Epithelial cell of esophagus (primary cell): ENCODE measurements at places on chromosomes 11 and 22.

GRCh38 chr11:7775689-7776088 lies 21.1 kb downstream of the OR5P2 start:
- DNase-seq = peak; percentile 33

GRCh38 chr11:9565822-9566560 lies 7.5 kb upstream of the WEE1 start:
- peak; percentile 100 for DNase-seq

- peak; percentile 15 for DNase-seq
Observed at GRCh38 chr11:78684377-78684776, 109.7 kb upstream of the NARS2 start.

- DNase-seq = peak; percentile 54
Observed at GRCh38 chr11:4539603-4540219, 5.3 kb upstream of the OR52M1 start.

DNA sequence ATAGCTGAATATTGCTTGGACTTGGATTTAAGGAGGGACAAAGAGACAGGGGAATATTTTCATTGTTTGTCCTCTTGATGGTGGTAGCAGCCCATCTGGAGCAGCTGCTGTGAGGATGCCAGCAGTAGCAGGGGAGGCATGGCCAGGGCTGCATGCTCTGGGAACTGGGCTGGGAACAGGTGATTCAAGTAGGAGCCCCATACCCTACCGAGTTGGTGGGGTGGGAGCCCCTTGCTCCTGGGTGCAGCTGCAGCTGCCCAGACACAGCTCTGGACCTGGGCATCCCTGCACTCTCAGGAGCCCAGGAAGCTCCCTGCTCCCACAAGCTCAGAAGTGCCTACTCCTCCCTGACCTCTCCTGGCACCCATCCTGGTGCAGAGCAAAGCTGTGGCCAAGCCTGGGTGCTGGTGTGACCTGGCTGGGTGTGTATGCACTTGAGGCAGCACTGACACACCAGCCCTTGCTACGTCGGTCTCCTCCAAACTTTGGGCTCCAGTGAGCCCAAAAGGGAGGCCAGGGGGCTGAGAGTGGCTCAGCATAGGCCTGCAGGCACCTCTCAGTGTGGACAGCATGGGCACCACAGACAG lies 341.8 kb upstream of the CCDC179 start:
- no peak for DNase-seq

DNA sequence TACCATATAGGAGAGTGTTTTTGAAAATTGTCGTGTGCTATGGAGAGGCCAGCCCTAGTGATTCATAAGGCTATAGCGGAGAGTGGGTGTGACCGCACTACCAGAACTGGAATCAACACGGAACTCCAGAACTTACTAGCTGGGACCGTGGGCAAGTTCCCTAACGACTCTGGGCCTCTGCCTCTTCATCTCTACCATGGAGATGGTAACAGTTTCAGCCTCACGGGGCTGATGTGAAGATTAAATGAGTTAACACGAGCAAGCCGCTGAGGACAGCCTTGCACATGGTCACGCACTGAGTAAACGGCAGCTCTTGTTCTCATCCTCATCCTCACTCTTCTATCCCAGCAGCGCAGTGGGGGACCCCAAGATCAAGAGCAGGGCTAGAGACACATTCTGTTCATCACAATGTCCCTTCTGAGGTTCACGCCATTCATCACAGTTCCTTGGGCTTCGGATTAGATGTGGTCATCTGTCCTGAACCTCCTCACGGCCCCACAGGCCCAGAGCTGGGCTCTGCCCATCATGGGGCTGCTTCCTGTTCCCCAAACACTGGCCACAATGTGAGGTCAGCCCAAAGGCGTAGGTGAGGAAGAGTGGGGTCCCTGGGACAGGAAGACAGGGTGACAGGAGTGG lies 47.2 kb upstream of the CD5 start:
- no peak for DNase-seq

GRCh38 chr11:120131941-120132644 lies 5.8 kb downstream of the TRIM29 start:
- DNase-seq = peak; percentile 80

DNA sequence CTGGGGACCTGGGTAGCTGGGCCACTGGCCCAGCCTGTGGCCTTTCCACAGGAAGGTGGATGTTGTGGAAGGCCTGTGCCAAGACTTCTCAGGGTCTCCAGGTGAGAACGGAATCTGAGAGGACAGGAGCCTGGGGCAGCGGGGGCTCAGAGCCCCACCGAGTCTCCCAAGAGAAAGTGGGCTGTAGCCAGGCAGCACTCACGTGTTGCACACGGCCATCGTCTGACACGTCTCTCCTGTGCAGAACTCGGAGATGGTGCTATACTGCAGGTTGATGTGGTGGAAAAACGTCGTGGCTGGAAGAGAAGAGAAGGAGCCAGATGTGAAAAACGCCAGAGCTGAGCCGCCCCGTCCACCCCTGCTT lies 6.4 kb downstream of the MOB2 start:
- DNase-seq = no peak

DNA sequence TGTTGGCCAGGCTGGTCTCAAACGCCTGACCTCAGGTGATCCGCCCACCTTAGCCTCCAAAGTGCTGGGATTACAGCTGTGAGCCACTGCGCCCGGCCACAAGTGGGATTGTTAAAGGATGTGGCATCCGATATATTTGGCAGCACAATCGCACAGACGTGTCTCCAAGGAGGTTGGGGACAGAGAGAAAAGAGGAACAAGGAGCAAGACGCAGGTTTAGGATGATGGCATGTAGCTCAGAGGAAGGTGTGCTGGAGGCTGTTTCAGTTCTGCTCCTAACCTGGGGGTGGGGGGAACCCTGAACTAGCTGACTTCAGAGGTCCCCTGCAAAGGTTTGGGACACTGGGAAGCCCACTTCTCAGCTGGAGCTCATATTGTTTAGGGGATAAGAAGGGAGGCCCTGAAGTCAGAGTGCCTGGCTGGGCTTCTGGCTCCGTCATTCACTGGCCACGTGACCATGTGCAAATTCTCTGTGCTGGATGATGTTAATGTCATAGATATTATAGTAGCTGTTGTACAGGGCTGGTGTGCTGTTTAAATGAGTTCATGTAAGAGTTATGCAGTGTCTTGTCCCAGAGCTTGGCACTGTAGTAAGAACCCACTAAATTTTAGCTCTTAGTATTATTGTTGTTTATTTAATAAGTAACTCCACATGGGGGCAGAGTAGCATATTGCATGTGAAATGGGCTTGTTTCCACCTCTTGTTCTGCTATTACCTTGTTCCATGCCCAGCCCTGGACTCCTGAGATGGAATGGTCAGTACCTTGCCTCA lies 129.7 kb downstream of the ST3GAL4 start:
- DNase-seq = peak; percentile 21

DNA sequence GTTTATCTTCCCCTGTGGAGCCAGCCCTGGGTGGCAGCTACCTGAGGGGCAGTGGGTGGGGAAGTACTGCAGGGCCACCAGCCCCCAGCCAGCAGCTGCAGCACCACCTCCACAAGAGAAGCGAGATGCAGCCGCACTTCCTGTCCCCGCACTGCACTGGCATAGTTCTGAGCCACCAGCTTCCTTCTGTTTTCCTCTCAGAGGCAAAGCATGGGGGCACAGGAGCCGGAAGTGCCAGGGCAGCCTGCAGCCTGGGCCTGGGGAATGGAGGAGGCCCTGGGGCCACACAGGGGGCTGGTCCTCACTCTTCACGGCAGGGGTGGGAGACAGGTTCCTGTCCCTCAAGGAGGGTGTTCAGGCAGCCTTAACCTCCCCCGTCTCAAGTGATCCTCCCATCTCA lies 11.9 kb upstream of the SH3BP1 start:
- DNase-seq = no peak

GRCh38 chr11:77055101-77055561 lies 11.6 kb upstream of the CAPN5 start:
- no peak for DNase-seq

DNA sequence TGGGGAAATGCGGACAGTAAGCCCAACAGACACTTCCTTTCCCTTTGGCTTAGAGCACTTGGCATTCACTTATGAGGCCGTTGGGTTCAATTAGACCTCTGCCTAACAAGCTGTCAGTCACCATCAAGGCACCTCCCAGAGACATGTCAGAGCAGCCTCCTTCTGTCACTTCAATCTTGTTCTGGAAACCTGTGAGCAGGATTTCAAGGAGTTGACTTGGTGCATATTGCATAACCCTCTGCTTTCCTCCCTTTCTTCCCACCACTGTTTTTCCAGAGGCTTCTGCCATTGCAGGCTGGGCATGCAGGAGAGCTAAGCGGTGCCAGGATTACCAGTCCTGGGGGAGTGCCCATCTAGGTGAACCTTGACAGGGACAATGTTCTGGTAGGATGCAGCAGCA lies 484.2 kb upstream of the LRRC4C start:
- peak; percentile 4 for DNase-seq

- no peak for DNase-seq
Observed at GRCh38 chr11:103619938-103620337, 416.5 kb upstream of the DDI1 start.

GRCh38 chr22:17119481-17120202 lies 1.5 kb downstream of the TMEM121B start:
- no peak for DNase-seq

DNA sequence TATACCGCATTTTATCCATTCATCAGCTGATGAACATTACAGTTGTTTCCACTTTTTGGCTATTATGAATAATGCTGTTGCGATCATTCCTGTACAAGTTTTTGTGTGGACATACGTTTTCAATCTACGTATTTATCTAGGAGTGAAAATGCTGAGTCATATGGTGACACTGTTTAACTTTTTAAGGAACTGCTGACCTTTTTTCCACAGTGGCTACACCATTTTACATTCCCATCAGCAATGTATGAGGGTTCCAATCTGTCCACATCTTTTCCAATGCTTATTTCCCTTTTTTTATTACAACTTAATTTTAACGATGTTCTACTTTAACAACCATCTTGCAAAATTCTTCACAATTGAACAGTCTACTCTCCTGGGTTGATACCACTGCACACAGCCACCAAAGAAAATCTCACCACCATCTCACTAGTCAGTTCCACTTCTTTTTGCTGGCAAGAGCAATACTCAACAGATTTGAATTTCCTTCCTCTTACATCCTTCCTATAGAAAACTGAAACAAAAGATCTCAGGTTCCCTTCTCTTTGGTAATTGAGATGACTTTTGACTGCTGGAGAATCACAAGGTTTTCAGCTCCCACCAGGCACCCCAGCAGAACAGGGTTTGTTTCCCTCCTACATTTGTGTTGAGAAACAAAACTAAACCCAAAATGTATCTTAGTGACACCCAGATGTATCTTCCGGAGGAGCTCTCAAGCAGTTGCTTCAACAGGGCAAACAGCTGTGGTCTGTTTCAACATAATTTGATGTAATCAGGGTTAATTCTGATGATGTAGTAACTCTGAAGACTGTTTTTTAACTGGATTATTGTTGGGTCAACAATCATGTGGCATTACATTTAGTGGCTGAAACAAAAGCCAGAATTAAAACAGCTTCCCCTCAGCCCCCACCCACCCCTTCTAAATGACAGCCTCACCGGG lies 7.0 kb upstream of the GAB2 start:
- DNase-seq = no peak

- no peak for DNase-seq
Observed at GRCh38 chr11:75320046-75320618, 31.3 kb downstream of the ARRB1 start.

DNA sequence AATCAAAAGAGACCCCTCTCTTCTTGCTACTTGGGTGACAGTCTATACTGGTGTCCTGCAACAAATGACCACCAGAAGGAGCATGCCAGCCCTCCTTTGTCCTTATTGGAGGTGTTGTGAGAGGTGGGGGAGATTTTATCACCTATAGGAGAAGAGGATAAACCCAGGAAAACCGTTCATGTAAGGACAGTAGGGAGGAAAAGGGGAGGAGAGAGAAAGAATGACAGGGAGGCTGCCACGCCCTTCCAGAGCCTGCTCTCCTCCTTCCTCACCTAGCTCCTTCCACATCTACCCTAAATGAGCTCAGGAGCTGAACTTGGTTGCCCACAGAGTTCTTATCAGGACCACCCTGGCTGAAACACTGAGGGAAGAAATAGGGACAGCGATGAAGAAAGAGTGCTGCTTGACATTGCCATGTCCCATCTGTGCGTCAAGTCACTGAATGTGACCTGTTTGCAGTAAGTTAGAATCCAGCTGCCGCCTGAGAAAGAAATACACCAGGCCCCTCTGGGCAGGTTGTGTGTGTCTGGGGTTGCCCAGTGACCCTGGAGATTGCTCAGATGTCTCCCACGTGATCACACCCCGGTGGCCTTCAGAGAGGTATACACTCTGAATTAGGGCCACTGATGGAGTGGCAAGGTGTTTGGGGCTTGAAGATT lies 40.4 kb upstream of the ETS1 start:
- DNase-seq = no peak

GRCh38 chr22:47083379-47083986 lies 321.0 kb downstream of the TBC1D22A start:
- DNase-seq = no peak

GRCh38 chr11:122707901-122708300 lies 52.4 kb downstream of the UBASH3B start:
- no peak for DNase-seq

GRCh38 chr11:87228820-87229219 lies 191.1 kb downstream of the TMEM135 start:
- DNase-seq = no peak

GRCh38 chr22:45328822-45329529 lies 19.2 kb downstream of the FAM118A start:
- DNase-seq = no peak

- DNase-seq = peak; percentile 40
Observed at GRCh38 chr11:128890543-128891368, at the start of gene KCNJ5. TSS of gene KCNJ5 (plus strand) at chr11:128891356. CDS start at chr11:128911274, 19,918 bp downstream.

- DNase-seq = no peak
Observed at GRCh38 chr11:45489281-45489905, 176.0 kb downstream of the CHST1 start.

DNA sequence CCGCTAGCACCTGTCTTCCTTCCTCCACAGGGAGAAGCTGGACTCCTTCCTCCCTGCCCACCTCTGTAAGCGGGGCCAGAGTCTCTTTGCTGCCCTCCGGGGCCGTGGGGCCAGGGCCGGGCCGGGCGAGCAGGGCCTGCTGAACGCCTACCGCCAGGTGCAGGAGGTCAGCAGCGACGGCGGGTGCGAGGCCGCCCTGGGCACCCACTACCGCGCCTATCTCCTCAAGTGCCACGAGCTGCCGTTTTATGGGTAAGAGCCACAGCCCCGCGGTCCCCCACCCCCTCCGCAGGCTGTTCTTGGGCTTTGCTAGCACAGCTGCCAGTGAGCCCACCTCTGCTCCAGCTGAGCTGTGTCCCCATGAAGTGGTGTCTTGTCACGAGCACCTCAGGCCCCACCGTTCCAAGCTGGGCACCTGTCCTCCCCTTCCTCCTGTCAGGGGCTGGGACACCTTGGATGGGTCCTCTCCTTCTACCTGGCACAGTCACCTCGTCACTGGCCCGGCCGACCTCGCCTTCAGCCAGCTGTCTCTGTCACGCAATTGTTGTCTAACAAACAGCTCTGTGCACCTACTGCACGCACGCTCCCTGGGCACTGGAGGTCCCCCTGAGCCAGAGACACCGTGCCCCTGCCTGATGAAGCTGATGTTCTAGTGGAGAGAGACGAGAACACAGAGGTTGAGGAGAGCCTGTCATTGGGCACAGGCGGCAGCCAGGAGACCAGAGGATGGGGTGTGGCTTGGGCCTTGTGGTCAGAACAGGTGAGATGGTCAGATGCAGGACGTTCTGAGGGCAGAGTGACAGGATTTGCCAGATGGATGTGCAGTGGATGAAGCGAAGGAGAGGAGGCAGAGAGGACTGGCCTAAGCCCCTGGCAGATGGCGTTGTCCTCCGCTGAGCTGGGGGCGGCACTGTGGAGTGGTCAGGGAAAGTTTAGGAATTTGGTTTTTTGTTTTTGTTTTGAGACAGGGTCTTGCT lies 10.6 kb downstream of the FRMD8 start:
- DNase-seq = no peak
